ENCODE measurements at places on chromosomes 5 and 9.

DNA sequence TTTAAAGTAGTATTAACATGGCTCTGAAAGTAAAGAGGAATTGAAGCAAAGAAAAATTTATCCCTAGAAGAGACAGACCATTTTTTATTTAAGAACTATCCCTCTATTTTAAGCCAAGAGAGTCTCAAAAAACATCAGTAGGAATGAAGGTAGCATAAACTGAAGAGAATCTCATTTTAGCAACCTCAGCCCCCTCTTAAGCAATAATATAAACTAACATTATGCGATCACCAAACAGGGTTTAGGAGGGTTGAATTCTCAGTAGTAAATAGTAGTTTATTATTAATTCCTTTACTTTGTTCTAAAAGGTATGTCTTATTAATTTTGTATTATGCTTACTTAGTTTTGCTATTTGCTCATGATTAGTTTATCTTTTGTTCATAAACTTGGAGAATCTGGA, 287.4 kb downstream of the CDK5RAP2 start:
- no peak for DNase-seq

DNA sequence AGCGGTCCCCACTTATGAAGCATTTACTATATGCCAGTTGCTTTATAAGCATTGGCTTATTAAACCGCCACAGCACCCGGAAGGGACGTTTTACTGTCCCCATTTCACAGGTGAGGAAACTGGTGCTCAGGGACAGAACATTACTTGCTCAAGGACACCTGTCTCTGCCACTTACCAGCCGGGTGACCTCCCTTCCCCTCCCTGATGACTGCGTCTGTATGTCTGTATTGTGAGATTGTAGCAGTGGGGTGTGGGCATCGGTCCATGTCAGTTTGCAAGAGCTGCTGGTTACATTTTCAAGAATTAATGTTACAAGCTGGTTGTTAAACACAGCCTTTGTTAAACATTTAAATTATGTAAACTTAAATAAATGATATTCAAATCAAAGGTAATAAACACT, 77.6 kb upstream of the LMX1B start:
- DNase-seq = no peak

DNA sequence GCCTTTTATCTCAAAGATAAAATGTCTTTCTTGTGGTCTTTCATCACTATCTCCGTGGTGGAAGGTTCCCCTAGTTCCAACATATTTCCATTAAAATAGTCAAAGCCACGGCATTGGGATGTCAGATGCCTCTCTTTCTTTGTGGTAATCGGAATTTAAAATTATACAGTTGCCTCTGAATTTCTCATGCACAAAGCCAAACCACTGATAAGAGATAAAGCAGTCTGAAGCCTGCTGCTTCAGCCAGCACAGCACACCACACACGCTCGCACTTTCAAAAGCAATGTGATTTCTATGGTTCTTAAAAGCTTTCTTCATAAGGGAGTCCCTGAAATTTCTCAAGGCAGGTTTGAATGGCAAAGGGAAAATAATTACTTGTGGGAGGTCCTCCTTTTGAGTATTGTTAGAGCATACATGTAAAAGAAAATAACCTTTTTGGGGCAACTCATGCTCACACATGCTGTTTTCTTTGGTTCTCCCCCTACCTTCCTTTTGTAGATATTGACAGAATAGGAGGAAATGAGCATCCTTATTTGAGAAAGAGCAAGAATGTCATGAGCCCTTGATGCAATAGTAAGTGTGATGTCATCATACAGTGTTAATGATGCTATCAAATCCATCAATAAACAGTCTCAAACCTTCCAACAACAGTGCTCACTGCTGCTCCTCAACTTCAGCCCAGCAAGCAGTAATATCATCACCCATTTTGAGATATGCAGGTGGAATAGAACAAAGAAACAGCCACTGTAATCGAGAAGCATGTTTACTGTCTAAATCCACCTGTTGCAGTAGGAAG, 85.7 kb upstream of the PPP1R2B start:
- no peak for DNase-seq

GRCh38 chr9:69180670-69181069, 6.6 kb downstream of the TJP2 start:
- DNase-seq = peak; percentile 70

DNA sequence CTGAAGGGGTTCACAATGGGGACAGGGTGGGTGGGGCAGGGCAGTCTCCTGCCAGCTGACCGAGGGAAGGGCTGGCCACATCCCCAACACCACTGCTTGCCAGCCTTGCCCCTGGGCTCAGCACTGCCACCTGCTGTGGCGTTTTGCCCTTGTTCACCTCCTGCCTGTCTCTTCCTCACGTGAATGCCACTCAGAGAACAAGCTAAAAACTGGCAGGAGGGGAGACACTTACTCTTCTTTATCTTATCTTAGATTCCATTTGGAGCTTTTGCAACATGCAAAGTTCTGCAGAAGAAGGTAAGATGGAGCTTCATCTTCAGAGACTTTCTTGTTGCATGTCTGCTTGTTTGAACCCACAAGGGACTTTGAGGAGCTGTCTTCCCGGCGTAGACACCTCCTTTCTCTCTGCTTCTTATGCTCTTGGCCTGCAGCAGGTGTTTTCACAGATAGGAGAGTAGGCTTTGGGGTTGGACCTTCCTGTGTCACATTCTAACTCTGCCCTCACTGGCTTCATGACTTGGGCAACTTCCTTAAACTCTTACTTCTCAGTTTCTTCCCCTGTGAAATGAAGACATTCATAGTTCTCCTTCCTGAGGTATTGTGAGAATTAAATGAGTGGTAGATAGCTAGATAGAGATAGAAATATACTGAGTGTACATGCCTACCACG, 4.1 kb downstream of the LRSAM1 start:
- peak; percentile 86 for DNase-seq

- DNase-seq = peak; percentile 66
Observed at GRCh38 chr5:178232124-178232919, at the start of gene PHYKPL. TSS of gene PHYKPL (minus strand) at chr5:178232802. CDS start at chr5:178232550, 252 bp downstream.

- DNase-seq = no peak
Observed at GRCh38 chr5:51389577-51390463, 6.6 kb downstream of the ISL1 start.

DNA sequence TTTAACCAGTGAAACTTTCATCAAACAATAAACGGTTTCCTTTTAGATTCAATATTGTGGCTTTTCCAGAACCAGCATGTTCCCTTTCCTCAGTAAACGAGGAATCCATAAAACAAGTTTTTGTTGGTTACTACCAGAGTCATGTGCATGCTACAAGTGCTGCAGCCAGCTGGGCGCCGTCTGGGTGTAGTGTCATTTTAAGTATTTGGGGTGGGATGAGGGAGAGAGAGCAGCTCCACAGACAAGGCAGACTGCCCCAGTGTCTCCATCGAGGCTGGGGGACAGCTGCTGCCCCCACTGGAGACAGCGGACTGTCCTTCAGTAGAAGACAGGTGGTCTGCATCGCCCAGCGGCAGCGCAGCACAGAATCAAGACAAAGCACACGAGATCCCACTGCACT, 17.3 kb downstream of the ARPC5L start:
- DNase-seq = no peak

DNA sequence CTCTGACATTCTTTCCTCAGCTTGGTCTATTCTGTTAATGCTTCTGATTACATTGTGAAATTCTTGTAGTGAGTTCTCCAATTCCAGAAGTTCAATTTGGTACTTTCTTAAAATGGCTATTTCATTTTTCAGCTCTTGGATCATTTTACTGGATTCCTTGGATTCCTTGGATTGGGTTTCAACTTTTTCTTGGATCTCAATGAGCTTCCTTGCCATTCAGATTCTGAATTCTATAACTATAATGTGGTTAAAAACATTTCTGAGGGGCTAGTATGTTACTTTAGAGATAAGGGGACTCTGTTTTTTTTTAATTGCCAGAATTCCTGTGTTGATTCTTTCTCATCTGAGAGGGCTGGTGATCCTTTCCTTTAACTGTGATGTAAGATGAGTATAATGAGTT, 136.4 kb downstream of the MCTP1 start:
- no peak for DNase-seq

DNA sequence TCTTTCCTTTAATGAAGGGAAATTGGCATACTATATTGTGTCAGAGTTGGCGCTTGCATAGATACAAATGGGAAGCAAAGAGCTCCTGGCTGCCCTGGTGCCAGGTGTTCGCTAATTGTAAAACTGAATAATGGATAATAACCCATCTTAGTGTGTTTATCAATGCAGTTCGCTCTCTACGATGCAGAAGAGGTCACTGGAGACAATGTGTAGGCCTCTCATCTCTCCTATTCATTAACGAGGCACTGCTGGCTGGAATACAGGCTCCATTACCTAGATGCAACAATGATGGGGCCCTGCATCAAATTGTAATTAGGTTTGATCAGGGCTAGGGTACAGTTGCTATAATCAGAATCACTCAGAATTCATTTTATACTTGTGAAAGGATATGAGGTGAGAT, 171.0 kb downstream of the RMI1 start:
- no peak for DNase-seq

DNA sequence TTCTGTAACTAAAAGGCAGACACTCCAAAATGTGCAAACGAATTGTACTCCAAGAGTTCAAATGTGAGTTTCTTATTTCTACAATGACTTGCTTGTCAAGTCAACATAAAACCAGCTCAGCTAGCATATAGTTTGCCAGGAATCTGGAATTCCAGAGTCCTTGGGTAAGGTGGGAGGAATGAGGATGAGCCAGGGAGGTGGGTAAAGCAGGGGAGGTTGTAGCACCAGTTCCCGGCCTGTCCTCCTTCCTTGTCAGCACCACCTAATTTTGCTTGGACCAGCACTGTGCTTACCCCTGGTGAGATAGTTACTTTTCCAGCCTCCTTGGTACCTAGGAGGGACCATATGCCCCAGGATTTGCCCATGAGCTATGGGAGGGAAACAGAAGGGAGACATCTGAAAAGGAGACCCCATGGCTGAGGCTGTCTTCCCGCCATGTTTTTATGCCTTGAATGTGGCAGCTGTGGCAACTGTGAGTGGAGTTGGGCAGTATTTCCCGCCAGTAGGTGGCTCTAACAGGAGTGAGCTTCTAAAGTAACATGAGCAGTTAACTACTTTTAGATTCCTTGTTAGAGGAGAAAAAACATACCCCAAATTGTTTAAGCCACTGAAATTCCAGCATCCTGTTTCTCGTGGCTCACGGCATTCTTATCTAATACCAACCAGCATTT, 302.5 kb downstream of the TENT4A start:
- DNase-seq = peak; percentile 1

DNA sequence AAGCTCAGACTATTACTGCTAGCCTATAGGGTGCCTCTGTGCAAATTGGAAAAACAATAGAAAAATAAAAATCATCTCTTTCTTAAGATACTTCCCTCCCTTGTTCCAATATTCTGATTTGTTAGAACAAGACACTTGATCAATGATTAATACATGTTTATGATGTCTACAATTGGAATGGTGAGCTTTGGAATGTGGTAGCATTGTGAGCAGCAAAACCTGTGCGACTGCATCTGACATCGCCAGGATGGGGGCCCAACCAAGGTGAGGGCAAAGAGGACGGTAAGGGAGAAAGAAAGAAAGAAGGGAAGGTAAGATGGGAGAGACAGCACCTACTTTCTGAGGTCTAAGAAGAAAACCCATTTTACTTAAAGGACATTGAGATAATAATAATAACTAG, 183.0 kb upstream of the TRIM32 start:
- no peak for DNase-seq

- no peak for DNase-seq
Observed at GRCh38 chr5:56059854-56060253, 65.1 kb upstream of the IL6ST start.

- no peak for DNase-seq
Observed at GRCh38 chr5:3601061-3601710, 5.6 kb downstream of the IRX1 start.

DNA sequence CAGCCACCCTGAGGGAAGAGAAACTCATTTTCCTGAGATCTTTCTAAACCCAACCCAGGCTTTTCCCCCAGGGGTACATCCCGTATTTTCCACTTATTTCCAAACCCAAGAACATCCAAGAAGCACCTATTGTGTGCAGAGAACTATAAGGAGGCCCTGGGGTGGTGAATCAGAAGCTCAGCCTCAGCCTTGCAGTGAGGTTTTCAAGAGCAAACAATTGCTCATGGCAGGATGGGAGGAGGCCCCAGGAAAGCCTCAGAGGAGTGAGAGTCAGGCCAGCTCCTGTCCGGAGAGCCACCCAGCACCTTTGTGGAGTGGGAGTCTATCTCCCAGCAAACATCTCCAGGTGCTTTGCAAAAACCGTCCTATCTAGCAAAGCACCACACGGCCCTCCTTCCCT, 19.2 kb downstream of the NIPAL4 start:
- no peak for DNase-seq

GRCh38 chr9:123990427-123990826, 21.1 kb upstream of the LHX2 start:
- no peak for DNase-seq

DNA sequence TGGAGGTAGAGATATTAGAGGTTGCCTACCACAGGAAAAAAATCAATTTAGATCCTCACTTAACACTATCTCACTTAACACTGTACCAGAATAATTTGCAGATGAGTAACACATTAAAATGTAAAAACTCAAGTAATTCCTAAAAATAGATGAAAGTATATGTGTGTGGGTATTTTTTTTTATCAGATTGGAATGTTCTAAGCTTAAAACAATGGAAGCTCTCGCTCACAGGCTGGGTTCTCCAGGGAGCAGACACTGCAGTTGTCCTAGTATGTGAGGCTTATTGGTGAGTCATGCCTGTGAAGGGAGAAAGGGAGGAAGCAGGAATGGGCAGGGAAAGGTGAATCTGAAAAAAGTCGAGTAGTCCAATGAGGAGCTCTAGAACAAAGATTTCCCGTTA, 181.3 kb upstream of the ZNF608 start:
- no peak for DNase-seq

DNA sequence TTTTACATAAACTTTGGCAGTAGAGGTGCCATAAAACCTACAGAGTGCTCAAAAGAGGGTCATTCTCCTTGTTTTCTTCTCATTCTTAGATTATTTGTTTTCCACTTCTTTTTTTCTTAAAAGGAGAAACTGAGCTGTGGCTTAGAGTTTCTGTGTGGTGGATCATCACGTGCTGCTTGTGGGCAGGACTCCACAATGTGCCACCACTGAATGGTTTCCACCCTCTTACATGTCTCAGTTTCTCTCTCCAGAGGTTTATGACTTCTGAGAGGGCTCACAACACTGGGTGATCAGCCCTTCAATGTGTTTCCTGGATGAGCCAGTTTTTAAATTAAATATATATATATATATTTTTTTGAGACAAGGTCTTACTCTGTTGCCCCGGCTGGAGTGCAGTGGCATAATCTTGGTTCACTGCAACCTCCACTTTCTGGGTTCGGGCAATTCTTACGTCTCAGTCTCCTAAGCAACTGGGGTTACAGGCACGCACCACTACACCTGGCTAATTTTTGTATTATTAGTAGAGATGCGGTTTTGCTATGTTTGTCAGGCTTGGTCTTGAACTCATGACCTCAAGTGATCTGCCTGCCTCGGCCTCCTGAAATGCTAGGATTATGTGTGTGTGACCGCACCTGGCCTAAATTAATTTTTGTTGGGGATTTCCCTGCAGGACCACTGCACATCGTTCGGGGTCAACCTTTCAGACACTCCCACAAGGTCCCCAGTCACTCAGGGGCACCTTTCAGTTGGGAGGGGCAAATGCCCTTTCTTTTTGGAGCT, 3.1 kb upstream of the UNC13B start:
- peak; percentile 32 for DNase-seq

GRCh38 chr9:114737118-114737517, 55.1 kb upstream of the TEX48 start:
- DNase-seq = no peak

All from KBM-7 (cell line).